ENCODE measurements at places on chromosomes 5 and 9.

DNA sequence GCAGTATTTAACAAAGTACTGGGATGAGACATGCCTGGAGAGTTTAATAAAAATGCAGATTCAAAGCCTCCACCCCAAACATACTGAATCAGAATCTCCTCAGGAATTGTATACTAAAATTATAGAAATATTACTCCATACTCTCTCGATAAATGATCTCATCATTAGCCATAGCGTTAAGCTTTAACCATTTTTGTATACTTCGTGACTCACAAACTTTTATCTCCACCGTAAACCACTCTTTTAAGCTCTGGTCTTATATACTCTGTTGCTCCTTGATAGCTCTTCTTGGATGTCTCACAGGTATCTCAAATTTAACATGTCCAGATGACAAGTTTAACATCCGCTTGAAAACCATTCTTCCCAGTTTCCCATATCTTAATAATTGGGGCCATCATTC is 327.8 kb downstream of the ADGRV1 start:
- no peak for DNase-seq

- DNase-seq = no peak
These were observed 34.6 kb downstream of the CSF1R start for GRCh38 chr5:150051657-150052195.

GRCh38 chr5:145141534-145141933 is 693.6 kb downstream of the PRELID2 start:
- no peak for DNase-seq

DNA sequence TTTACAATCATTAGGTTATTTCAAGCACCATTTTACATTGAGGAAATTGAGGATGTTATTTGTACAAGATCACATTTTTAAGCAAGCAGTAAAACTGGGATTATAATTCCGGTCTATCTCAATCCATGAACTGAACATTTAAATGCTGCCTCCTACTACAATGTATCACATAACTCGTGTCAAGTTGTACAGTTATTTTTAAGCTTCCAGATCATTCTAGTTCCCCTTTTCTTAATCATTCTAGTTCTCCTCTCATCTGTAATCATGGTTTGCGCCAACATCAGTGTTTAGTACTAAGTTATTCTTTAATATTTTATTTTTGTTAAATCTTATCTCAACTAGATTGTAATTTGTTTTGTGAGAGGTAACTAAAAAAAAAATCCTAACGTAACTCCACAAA is 2.4 kb upstream of the UHRF2 start:
- DNase-seq = no peak

Data from NCI-H2081 (cell line).